ENCODE measurements at places on chromosomes 6 and 20. TPM values are rescaled to one million over a fixed set of nuclear protein-coding genes. Genes with fewer than 3 reads are reported as not detected.
A peak's percentile ranks its signal among the peaks of the same experiment; 100 is the strongest.

DNA sequence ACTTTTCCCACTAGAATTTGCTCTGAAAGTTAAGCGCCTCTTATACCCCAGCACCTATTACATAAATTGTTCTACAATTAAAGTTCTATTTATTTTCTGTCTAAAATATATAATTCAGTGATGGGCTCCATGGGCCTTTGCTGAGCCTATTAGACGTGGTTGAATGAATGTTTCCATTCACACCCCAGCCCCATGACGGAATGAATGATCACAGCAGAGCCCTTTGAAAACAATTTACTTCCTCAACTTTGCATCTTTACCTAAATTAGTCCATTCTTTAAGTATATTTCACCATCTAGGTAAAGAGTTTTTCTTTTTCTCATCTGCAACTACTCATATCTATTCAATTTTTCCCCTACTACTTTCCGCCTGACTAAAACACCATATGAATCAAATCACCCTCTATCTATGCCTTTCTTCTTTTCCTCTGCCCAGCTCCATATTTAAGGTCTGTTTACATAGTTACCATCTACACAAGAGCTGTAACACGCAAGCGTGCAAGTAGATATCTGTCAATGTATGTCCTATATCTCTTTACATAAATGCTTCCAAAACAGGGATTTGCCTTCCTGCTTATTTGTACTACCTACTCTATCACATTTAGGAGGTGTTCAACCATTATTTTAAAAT, 69.7 kb downstream of the ECT2L start:
- H3K27ac ChIP-seq: no peak overlapping the region
- H3K4me1 ChIP-seq: no peaks in the 10 kb centered on the region
- H3K27me3 ChIP-seq: no peaks in the 10 kb centered on the region

DNA sequence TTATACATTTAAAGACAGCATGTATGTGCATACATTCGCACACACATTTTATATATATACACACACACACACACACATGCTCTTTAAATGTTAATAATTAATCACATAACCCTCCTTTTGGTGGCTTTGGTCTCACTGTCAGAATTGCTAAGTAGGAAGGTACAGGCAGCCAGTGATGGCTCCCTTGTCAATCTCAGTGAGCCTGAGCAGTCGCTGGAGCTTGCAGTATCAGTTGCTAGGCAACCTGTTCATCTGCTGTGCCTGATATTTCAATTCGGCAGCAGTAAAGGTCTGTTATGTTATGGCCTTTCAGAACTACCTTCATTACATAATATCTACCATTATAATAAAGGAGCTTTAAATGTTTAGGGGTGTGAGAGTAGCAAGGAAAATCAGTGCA, 374.3 kb downstream of the LMBRD1 start:
- H3K4me3 ChIP-seq: no peak overlapping the region
- no peaks in the 10 kb centered on the region for H3K4me1 ChIP-seq
- H3K27me3 ChIP-seq: no peaks in the 10 kb centered on the region
- no peaks in the 10 kb centered on the region for H3K36me3 ChIP-seq

GRCh38 chr20:16360668-16361067, 212.6 kb downstream of the KIF16B start:
- no peak overlapping the region for H3K27ac ChIP-seq
- no peaks in the 10 kb centered on the region for H3K27me3 ChIP-seq
- no peaks in the 10 kb centered on the region for H3K4me1 ChIP-seq
- no peaks in the 10 kb centered on the region for H3K36me3 ChIP-seq
- no peak overlapping the region for H3K4me3 ChIP-seq

GRCh38 chr6:31568537-31568961, 3.5 kb upstream of the LTA start:
- H3K36me3 ChIP-seq: no peaks in the 10 kb centered on the region
- no peak for DNase-seq
- H3K4me3 ChIP-seq: no peak overlapping the region
- peaks cover 4% of the 10 kb centered on the region for H3K4me1 ChIP-seq

DNA sequence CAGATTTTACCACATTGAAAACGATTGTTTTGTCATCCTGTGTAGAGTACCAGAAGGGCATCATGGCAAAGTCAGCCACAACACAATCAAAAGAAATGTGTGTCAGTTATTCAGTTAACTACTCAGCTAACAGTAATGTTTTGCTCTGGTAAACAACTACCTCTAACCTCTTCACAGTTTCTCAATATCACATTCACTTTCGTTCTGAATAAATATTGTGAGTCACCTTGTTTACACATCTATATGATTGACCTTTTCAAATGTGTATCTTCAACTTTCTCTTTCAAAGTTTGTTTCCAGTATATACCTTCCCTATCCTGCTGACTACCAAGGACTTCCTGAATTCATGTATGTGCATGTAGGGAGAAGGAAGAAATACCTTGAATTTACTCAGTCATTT, 216.6 kb upstream of the UFL1 start:
- DNase-seq: no peak
- H3K27me3 ChIP-seq: no peaks in the 10 kb centered on the region
- no peak overlapping the region for H3K4me3 ChIP-seq
- no peaks in the 10 kb centered on the region for H3K4me1 ChIP-seq
- no peak overlapping the region for H3K27ac ChIP-seq

DNA sequence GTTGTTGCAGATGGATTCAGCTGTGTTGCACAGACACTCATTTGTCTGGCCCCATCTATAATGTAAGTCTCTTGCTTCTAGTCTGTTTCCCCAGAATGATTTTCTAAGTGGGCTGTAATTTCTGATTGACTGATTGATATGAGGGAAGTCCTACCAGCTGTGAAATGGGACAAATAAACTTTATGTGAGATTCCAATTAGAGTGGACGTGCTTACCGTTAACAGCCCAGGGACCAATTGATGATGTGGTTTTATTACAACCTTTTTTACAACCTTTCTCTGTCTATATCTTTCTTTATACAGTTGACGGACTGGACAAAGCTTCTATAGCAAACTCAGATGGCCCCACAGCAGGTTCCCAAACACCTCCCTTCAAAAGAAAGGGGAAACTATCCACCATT, 33.9 kb downstream of the PHACTR2 start:
- no peaks in the 10 kb centered on the region for H3K36me3 ChIP-seq
- H3K4me1 ChIP-seq: no peaks in the 10 kb centered on the region
- no peaks in the 10 kb centered on the region for H3K27me3 ChIP-seq

Gene KIZ
- 16.2 TPM for total RNA-seq

DNA sequence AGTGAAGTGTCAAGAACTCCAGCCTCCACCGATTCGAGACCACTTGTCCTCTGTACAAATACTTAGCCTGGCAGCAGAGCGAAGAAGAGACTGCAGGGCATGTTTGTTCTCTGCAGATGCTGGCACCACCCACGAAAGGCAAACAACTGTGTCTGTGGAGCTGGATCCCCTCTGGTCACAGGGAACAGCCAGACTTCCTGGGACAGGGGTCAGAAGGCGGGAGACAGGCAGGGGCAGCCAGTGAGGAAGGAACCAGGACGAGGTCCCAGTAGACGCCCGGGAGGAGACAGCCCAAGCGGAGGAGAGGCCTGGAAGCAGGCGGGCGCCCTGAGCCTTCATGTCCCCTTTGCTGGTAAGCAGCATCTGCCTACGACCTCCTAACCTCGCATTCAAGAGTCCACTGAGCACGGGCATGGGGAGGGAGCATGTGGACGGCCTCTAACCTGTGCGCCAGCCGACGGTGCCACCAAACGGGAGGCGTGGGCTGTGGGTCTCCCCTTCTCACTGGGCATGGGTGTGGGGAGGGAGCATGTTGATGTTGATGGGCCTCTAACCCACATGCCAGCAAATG, 265.5 kb downstream of the DLL1 start:
- peaks cover 18% of the 10 kb centered on the region for H3K27me3 ChIP-seq
- H3K36me3 ChIP-seq: no peaks in the 10 kb centered on the region

Gene PRSS35
- 1.3 TPM for total RNA-seq

DNA sequence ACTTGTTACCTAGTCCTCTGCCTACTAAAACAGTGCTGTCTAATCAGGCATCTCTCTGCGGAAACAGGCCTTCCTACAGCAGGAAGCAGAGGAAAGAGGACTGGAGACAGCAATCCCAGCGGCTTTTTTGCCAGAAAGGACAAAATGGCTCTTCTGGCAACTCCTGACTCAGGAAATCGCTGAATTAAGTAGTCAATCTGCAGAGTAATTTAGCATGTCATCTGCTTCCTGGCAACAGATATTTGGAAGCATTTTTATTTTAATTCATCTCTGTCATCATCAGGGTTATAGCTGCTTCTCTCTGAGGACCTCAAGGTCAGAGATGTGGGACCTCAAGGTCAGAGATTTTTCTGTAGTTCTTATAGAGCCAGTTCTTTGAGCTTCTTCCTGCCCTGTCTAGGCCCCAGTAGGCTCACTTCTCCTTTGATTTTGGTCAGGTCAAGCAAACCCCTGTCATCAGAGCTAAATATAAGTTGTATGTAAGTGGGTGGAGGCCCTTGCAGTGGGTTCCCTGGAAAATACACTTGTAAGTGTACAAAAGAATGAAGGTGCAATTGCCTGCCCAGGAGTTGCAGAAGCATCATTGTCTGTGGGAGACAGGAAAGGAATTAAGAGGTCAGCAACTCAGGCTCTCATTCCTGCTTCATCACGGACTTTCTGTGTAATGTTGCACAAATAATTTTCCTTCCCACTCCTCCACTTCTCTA, 229.4 kb downstream of the ALDH8A1 start:
- H3K27me3 ChIP-seq: no peaks in the 10 kb centered on the region
- H3K27ac ChIP-seq: peak overlapping the region; percentile 69
- no peak for DNase-seq
- no peak overlapping the region for H3K4me3 ChIP-seq
- H3K4me1 ChIP-seq: peaks cover 36% of the 10 kb centered on the region

- H3K27me3 ChIP-seq: peaks cover 6% of the 10 kb centered on the region
- DNase-seq: no peak
- H3K4me1 ChIP-seq: peaks cover 11% of the 10 kb centered on the region
- no peak overlapping the region for H3K4me3 ChIP-seq
Observed at GRCh38 chr20:6120491-6120988, 2.3 kb downstream of the FERMT1 start.

DNA sequence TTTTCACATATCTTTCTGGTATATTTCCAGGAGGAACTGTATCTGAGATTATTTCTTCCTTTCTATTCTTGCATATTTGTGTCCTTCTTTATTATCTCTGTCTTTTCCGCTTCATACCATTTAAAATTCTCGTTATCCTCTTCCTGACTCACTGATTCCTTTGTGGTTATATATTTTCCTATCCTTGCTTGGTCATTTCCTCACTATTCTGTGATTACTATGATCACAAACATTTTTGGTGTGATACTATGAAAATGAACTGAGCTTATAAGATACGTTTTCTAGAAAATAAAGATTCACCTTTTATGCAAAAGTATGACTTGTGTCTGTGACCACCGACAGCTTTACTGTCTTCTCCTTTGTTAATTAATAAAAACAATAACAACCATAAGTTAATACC, 26.5 kb upstream of the MYCT1 start:
- no peaks in the 10 kb centered on the region for H3K4me1 ChIP-seq
- H3K27me3 ChIP-seq: no peaks in the 10 kb centered on the region
- no peak for DNase-seq
- no peaks in the 10 kb centered on the region for H3K36me3 ChIP-seq
- H3K27ac ChIP-seq: no peak overlapping the region

Gene RTF2
- total RNA-seq: 77.4 TPM

- no peak overlapping the region for H3K27ac ChIP-seq
- no peak overlapping the region for H3K4me3 ChIP-seq
- no peaks in the 10 kb centered on the region for H3K27me3 ChIP-seq
- no peaks in the 10 kb centered on the region for H3K36me3 ChIP-seq
- no peak for DNase-seq
Observed at GRCh38 chr20:51393571-51393970, 148.9 kb downstream of the NFATC2 start.

Gene KCNB1
- 0.41 TPM for total RNA-seq

DNA sequence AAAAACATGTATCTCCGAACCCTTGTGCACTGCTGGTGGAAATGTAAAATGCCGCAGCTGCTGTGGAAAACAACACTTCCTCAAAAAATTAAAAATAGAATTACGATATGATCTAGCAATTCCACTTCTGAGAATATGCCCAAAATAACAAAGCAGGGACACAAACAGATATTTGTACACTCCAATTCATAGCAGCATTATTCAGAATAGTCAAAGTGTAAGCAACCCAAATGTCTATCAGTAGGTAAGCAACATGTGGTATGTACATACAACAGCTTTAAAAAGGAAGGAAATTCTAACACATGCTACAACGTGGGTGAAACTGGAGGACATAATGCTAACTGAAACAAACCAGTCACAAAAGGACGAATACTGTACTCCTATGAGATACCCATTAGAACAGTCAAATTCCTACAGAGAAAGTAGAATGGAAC, 5.7 kb upstream of the RAB5IF start:
- no peak overlapping the region for H3K4me3 ChIP-seq
- no peaks in the 10 kb centered on the region for H3K36me3 ChIP-seq
- peaks cover 2% of the 10 kb centered on the region for H3K4me1 ChIP-seq
- no peak for DNase-seq

Gene RAMACL
- 8.0 TPM for total RNA-seq

DNA sequence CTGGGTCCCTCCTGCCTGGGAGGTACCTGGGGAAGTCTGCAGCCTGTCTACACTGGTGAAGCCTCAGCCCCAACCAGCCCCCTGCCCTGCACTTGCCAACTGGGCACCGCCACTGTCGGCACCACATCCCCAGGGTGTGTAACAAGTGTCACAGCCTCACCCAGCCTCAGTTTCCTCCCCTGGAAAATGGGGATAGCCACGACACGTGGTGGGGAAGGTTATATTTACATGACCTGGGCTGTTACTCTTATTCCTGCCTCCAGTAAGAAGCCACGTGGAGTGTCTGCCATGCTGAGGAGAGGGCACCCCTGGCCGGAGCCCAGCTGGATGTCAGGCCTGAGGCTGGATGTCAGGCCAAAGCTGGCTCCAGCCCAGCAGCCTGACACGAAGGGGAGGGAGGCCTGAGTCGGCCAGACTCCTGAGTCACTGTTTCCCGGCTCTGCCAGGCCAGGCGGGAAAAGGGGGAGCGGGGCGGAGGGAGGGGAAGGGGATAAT, 44.9 kb downstream of the SNAI1 start:
- H3K36me3 ChIP-seq: no peaks in the 10 kb centered on the region
- peak; percentile 71 for DNase-seq
- H3K27me3 ChIP-seq: no peaks in the 10 kb centered on the region
- no peak overlapping the region for H3K4me3 ChIP-seq

- no peak for DNase-seq
- H3K27me3 ChIP-seq: no peaks in the 10 kb centered on the region
- H3K4me3 ChIP-seq: no peak overlapping the region
- peaks cover 7% of the 10 kb centered on the region for H3K4me1 ChIP-seq
- no peaks in the 10 kb centered on the region for H3K36me3 ChIP-seq
Observed at GRCh38 chr6:158969148-158969547, 30.9 kb downstream of the RSPH3 start.

Gene RIMS4
- 3.2 TPM for total RNA-seq

- no peaks in the 10 kb centered on the region for H3K4me1 ChIP-seq
- no peak overlapping the region for H3K27ac ChIP-seq
- no peaks in the 10 kb centered on the region for H3K27me3 ChIP-seq
Observed at GRCh38 chr6:4518506-4518905, 257.7 kb upstream of the CDYL start.

Gene SLC22A23
- total RNA-seq: 19.2 TPM

Gene LAMA2
- total RNA-seq: 42.1 TPM

Gene POM121L2
- total RNA-seq: not detected

All from upper lobe of right lung (tissue), 1 donor.